ENCODE measurements at places on chromosomes 4 and X. TPM values are rescaled to one million over a fixed set of nuclear protein-coding genes. Genes with fewer than 3 reads are reported as not detected.

- no peaks in the 10 kb centered on the region for H3K27me3 ChIP-seq
- H3K27ac ChIP-seq = no peak within 1 kb of the TSS
- no peak for DNase-seq
- H3K4me1 ChIP-seq = no peaks in the 10 kb centered on the region
These were observed at the start of gene KLKB1 for GRCh38 chr4:186227221-186227620. Gene KLKB1 (plus strand): TSS chr4:186227507. CDS start chr4:186228196, 689 bp downstream.

- DNase-seq = no peak
- H3K4me3 ChIP-seq = no peak overlapping the region
- H3K4me1 ChIP-seq = peaks cover 55% of the 10 kb centered on the region
- no peaks in the 10 kb centered on the region for H3K27me3 ChIP-seq
- H3K27ac ChIP-seq = no peak overlapping the region
These were observed 3.7 kb upstream of the SH3TC1 start for GRCh38 chr4:8195431-8195830.

- H3K4me1 ChIP-seq = no peaks in the 10 kb centered on the region
- H3K36me3 ChIP-seq = no peaks in the 10 kb centered on the region
- H3K27ac ChIP-seq = no peak overlapping the region
- DNase-seq = no peak
- H3K4me3 ChIP-seq = no peak overlapping the region
These were observed 230.8 kb upstream of the TET2 start for GRCh38 chr4:104915864-104916263.

GRCh38 chrX:137431693-137432488, 134.0 kb upstream of the ZIC3 start:
- no peak overlapping the region for H3K4me3 ChIP-seq
- DNase-seq = no peak
- peaks cover 11% of the 10 kb centered on the region for H3K4me1 ChIP-seq
- no peaks in the 10 kb centered on the region for H3K36me3 ChIP-seq

GRCh38 chr4:159503236-159504008, 400.5 kb downstream of the RAPGEF2 start:
- no peak overlapping the region for H3K27ac ChIP-seq
- H3K4me3 ChIP-seq = no peak overlapping the region
- H3K4me1 ChIP-seq = no peaks in the 10 kb centered on the region
- H3K27me3 ChIP-seq = no peaks in the 10 kb centered on the region
- no peak for DNase-seq
- H3K36me3 ChIP-seq = no peaks in the 10 kb centered on the region

Gene USP11
- total RNA-seq = 52.9 TPM

All from lower lobe of right lung (tissue), 2 donors.